Smooth muscle cell of the pulmonary artery (primary cell): ENCODE measurements at places on chromosomes 7 and 10. TPM values are rescaled to one million over a fixed set of nuclear protein-coding genes. Genes with fewer than 3 reads are reported as not detected.

FXYD4 gene
- not detected in 2 replicates for total RNA-seq

CLDN12 gene
- total RNA-seq: 56.5 and 58.6 TPM in 2 replicates

UNCX gene
- not detected in 2 replicates for total RNA-seq

HTR5A gene
- not detected in 2 replicates for total RNA-seq

FGFBP3 gene
- total RNA-seq: 0.33 and 0.36 TPM in 2 replicates

ZNF786 gene
- 4.6 and 7.1 TPM in 2 replicates for total RNA-seq

PIK3AP1 gene
- 0.13 TPM in 1 of 2 replicates, not detected in the other for total RNA-seq

MSS51 gene
- 2.1 and 2.2 TPM in 2 replicates for total RNA-seq

SPDYE16 gene
- not detected in 2 replicates for total RNA-seq
